Liver (tissue), 10 donors: ENCODE measurements at places on chromosomes 13 and 19. TPM values are rescaled to one million over a fixed set of nuclear protein-coding genes. Genes with fewer than 3 reads are reported as not detected.

GRCh38 chr13:32019612-32020233, 11.9 kb upstream of the FRY start:
- no peak for DNase-seq

- DNase-seq = no peak
Measured at GRCh38 chr13:85806553-85807175, 7.4 kb upstream of the SLITRK6 start.

DNA sequence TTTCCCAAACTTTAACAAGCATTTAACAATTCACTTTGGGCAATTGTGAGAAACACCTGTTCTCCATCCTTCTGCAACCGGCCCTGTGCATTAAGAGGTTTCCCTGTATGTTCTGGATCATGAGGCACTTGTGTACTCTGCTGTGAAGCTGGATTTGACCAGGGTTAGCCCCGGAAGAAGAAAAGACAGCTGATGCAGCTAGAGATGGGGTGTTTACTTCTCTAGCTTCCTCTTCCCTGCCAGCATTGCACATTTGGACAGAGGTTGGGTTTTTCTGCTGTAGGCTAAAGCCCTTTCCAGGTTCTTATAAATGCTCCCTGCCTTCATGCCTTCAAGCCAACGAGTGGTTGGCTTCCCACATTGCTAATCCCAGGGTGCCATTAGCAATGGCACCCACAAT, 20.9 kb downstream of the MBD3L2B start:
- no peak for DNase-seq

DNA sequence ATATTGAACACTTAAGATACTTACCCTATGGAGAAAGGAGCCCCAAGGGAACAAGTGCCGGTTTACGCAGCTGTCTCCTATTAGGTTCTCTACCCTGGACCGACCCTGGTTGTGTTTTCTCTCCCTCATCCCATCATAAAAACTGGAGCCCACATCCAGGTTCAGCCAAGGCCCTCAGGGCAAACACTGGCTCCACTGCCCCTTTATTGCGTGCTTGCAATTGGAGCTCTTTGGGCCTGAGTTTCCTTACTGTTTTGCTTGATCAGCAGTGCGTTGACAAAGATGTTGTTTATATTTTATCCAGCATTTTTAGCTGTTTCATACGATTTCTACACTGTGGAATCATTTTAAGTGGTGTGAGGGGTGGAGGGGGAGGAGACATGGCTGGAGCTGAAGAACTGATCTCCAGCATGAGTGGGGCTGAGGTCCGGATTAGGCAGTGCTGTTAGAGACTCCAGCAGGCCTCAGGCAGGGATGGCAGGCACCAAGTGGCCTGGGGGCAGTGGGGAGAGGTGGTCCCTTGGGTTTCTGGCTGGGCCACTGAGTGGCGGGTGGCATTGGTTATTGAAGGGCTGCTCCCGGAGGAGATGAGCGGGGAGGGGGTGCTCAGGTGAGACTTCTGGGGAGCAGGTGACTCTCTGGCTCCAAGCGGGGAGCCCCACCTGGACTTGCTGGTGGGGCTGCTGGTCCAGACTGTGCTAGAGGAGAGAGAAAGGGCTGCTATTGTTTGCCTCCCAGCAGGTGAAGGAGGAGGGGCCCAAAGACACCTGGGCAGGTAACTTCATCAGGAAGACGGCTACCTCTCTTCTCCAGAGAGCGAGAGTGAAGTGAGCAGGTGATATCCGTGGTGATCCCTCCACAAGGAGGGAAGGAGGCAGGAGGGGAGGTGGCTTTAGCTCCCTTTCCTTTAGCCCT, 62.4 kb upstream of the RNF113B start:
- no peak for DNase-seq

NPAS1 gene
- total RNA-seq = not detected

DNA sequence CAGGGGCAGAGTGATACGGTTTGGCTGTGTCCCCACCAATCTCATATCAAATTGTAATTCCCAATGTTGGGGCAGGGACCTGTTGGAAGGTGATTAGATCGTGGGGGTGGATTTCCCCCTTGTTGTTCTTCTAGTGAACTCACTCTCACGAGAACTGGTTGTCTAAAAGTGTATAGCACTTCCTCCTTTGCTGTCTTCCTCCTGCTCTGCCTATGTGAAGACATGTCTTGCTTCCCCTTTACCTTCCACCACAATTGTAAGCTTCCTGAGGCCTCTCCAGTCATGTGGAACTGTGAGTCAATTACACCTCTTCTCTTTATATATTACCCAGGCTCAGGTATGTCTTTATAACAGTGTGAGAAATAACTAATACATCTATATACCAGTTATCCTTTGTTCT, 706.4 kb upstream of the KLHL1 start:
- DNase-seq = no peak

DNA sequence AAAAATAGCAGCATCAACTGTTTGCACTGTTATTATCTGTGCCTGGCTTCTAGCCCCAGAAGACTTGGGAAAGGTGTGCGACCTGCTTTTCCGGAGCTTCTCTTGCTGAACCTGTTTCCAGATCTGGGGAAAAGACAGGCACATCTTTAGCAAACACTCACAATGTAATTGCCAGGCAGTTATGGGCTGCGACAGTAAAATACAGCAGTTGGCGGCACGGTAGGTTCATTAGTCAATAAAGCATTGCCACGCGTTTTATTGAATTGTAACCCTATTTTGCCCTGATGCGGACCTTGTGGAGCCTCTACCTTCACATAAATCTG, 223.7 kb upstream of the TSHZ3 start:
- no peak for DNase-seq

UPF3A gene
- 12.0 TPM for total RNA-seq

DPF1 gene
- not detected for total RNA-seq

GRCh38 chr19:46490774-46491173, 4.9 kb downstream of the PNMA8B start:
- DNase-seq = no peak

DNA sequence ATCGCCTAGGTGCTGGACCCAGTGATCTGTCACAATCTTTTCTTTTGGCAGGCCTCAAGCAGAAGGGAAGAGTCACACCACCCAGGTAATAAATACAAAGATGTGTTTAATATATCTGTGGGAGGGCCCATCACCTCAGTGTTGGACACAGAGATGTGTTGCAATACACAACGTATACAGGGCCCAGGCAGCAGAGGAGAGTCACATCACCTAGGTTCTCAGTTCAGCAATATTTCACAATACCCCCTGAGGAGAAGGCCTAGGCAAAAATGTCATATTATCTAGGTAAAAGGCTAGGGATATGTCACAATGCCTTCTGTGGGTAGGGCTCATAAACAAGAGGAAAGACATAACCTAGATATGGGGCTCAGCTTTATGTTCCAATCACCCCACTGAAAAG, 53.5 kb upstream of the ZNF728 start:
- DNase-seq = no peak

MLLT1 gene
- 2.1 TPM for total RNA-seq

- DNase-seq = no peak
Measured at GRCh38 chr13:50690006-50690405, 153.5 kb downstream of the DLEU7 start.

- DNase-seq = no peak
Measured at GRCh38 chr13:93673885-93674284, 447.3 kb downstream of the GPC6 start.

- DNase-seq = no peak
Measured at GRCh38 chr19:49216071-49216470, 58.5 kb downstream of the TRPM4 start.

GPC6 gene
- total RNA-seq = 24.5 TPM

GRCh38 chr13:47287291-47287751, 390.5 kb upstream of the HTR2A start:
- no peak for DNase-seq
